ENCODE measurements at places on chromosomes 13 and 19.

DNA sequence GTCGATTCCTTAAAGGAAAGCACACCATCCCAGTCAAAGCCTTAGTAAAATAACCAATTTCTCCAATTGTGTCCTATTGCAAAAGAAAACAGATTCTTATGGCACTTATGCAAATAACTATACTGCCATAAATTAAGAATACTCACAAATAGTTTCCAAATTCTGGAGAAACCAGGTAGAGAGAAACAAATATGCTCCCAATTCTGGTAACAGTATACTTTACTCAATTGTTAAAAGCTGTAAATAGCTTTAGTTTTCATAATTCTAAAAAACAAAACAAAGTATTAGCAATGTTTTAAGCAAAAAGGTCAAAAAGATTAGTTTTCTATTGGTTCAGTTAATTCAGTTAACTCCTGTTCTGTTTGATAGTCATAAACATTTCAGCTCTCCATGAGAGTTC, 18.2 kb upstream of the UBAC2 start:
- no peak for DNase-seq

GRCh38 chr19:34287662-34288140, 33.3 kb downstream of the GARRE1 start:
- no peak for DNase-seq

- no peak for DNase-seq
Observed at GRCh38 chr13:81987159-81987558, 1646.2 kb upstream of the SPRY2 start.

DNA sequence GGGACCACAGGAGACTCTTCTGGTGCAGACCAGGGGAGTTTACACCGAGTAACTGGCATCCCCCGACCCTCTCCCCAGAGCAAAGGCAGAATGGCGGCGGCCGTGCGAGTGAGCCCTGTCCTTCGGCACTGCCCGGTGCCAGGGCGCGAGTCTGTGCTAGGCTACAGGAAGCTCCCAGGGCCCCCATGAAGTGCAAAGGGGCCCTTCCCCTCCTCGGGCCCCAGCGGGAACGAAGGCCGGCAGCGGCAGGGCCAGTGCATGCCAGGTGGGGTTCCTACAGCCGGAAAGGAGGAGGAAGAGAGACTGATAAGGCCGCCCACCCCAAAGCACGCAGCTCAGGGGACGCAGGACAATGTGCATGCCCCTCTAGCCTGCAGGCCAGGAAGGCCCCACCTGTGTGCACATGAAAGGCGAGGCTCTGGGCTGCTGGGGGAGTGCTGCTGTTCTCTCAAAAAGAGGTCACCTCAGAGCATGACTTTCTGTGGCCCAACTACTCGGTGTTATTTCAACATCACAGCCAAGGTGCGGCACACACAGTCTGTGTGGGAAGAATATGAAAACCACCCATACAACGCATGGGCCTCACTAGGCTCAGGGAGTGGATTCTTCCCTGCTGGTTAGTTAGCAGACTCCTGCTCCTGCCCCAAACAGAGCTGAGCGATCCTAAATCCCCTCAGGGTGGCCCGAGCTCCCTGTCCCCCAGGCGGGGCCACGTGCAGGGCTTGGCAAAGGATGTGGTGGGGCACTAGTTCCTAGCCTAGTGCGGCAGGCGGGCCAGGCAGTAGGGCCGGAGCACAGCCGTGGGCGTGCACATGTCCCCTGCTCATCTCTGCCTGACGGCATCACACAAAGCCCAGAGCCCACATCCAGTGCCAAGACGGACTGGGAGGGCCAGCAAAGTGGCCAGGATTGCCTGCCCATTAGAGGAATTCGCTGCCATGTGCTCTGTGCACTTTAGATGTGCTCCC, 28.4 kb upstream of the TIMM44 start:
- DNase-seq: no peak

GRCh38 chr19:17282488-17283125, 906 bp downstream of the ANKLE1 start:
- peak; percentile 82 for DNase-seq

GRCh38 chr13:110443622-110444225, 117.8 kb downstream of the RAB20 start:
- DNase-seq: no peak

GRCh38 chr13:97953376-97953970, at the start of gene IPO5:
IPO5 (plus strand) TSS chr13:97953675; CDS start chr13:97976697, 23,022 bp downstream.
- no peak for DNase-seq

GRCh38 chr13:54705738-54706137, 1677.1 kb downstream of the OLFM4 start:
- DNase-seq: no peak

GRCh38 chr13:92823059-92823458, 403.5 kb upstream of the GPC6 start:
- no peak for DNase-seq

GRCh38 chr13:88162076-88162702, 491.0 kb downstream of the SLITRK5 start:
- no peak for DNase-seq

DNA sequence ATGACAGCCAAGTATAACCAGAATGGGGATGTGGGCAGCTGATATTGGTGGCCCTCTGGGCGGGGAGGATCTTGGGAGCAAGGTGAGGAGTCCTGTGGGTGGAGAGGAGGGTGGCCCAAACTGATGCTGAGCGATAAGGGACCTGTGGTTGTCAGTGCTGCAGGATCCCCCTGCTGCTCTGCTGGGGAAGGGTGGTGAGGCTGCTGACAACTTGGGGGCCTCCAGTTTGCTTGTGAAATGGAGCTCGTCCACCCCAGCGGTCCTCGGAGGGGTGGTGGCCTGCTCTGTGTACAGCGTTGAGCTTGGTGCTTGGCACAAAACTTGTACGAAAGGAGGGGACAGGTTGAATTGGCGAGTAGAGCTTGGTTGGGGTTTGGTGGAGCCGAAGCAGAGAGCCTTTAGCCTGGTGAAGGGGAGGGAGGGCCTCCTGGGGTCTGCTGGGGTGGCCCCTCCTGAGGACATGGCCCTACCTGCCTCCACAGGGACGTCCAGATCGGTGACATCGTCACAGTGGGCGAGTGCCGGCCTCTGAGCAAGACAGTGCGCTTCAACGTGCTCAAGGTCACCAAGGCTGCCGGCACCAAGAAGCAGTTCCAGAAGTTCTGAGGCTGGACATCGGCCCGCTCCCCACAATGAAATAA, 2.9 kb downstream of the RPS11 start:
- no peak for DNase-seq

DNA sequence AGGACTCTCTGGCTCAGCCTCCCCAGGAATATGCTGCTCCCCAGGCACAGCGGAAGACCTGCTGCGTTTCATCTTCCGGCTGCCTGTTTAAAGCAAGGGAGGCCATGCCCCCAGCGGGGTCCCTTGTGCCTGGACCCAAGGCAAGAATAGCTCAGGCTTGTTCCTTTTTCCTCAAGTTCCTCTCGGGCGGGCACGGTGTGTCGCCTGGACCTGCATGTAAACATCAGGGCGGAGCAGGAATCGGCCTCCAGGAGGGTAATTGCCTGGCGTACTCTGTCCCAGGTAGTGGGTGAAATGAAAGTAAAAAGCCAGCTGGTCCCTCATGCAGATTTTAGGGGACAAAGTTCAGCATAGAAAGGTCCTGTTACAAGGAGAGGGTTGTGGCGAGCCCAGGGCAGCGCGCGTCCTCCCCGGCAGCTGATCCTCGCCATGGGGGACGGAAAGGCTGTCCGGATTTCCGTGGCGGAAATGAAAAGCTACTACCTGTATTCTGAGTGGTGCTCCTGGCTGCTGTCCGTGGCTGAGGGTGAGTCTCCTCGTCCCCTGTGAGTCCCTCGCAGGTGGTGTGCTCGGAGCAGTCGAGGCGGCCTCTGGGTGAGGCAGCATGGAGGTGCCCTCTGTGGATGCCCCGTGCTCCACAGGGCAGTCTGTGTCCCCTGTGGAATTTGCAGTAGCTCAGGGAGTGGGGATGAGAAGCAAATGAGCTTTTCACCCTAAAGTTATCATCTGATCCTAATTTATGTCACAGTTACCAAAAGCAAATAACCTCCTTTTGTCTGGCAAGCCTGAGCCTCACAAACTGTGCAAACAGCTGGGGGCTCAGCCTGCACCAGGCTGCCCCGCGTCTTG, 16.2 kb downstream of the MCF2L start:
- DNase-seq: no peak

DNA sequence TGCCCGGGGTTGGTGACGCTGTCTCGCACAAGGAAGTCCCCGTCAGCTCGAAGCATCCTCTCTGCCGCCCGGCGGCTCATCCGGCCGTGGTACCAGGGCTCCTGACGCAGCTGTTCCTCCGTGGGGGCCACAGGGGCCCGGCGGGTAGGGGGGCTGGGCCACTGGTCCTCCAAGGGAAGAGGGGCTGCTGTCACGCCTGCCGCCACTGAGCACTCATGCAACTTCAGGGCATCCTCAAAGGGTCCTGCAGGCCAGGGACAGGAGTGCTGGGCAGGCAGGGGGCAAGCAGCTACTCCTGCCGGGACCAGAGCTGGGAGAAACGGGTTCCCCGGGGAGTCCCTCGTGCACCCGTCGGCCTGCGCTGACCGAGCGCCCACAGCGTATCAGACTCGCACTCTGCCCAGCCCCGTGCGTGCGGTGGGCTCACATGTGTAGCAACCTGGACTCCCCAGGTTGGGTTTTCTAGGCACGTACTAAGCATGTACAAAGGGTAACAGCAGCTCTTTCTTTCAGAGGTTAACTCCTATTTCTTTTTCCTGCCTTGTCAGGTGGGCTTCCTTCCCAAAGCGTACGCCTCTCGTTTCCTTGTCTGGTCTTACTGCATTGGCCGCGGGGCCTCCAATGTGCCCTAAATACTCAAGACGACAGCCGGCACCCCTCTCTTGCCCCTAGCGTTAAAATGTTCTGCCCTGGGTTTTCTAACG, 13.4 kb upstream of the C2CD4C start:
- no peak for DNase-seq

DNA sequence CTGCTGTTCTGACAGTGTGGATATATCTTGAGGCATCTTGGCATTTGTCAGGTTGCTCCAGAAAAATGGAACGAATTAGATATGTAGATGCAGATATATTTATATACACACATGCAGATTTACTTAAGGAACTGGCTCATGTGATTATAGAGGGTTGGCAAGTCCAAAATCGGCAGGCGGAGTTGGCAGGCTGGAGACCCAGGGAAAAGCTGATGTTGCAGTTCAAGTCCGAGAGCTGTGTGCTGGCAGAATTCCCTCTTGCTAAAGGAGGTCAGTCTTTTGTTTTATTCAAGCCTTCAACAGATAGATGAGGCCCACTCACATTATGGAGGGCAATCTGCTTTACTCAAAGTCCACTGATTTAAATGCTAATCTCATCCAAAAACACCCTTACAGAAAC, 24.4 kb upstream of the CSNK1A1L start:
- DNase-seq: no peak

DNA sequence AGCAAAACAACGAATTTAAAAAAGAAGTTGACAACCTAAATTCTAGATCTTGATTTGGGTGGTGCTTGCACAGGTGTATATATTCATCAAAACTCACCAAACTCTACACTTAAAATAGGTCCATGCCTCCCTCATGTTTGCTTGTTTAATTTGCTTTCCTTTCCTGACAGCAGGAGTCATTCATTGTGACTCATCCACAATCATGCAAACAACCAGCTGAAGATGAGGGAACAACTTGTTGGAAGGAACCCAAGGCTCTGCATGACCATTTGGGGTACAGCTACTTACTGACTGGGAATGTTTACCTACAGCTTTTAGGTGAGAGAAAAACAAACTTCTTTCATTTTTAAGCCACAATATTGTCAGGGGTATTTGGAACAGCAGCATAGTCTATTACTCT, 96.6 kb downstream of the RXFP2 start:
- DNase-seq: no peak

- no peak for DNase-seq
Observed at GRCh38 chr13:75687150-75687763, 51.1 kb downstream of the LMO7 start.

DNA sequence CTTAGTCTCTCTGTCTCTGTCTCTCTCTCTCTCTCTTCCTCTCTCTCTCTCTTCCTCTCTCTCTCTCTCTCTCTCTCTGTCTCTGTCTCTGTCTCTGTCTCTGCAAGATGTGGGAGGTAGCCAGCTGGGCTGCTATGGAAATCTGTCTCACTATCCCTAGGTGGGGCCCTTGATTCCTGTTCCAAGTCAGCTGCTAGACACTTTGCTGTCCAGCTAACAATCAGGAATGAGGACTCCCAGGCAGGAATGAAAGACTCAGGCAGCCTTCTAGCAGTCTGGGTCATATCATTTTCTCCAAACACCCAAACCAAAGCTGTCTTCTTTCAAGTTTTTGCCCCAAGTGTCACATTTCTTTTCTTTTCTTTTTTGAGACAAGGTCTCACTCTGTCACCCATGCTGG, 23.2 kb downstream of the CATSPERD start:
- DNase-seq: no peak

GRCh38 chr13:108948251-108948671, 318.9 kb downstream of the MYO16 start:
- DNase-seq: no peak

DNA sequence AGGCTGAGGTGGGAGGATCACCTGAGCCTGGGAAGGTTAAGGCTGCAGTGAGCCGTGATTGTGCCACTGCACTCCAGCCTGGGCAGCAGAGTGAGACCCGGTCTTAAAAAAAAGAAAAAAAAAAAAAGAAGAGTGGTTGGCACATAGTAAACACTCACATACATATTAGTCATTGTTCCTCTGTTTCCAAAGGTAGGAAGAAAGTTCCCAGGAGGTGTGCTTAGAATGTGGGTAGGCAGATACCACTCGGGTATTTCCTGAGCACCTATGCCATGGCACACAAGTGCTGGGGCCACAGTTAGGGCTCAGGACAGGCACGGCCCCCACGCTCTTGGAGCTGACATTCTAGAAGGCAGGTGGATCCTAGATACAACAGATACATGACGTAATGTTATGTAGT, 41.4 kb downstream of the SIPA1L3 start:
- DNase-seq: no peak

Data from stimulated activated CD4-positive, alpha-beta T cell treated with anti-CD3 and anti-CD28 coated beads, Interleukin-2, amount 100 ng/mL, for 48 hours (primary cell).